ENCODE measurements at places on chromosomes 3 and 15.

GRCh38 chr3:46243560-46243959, 1.3 kb downstream of the CCR3 start:
- DNase-seq: no peak

GRCh38 chr15:25876231-25877140, 13.4 kb upstream of the ATP10A start:
- DNase-seq: no peak

DNA sequence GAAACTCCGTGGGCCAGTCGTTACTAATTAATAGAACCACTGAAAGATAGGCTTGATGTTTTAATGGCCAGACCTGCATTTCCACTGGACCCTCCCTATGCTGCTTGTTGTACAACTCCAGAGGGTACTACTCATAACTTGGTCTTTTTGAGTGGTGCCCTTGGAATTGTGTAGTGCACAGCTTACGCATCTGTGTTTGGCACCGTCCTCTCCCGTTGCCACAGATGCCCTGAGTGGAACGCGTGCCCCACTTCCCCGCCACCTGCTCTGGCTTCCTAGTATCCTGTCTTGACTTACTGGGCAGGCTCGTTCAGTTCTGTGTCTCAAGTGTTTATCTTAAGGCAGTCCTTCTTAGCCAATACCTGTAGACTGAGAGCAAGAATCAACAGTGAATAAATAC, 78.7 kb downstream of the USP13 start:
- DNase-seq: no peak

DNA sequence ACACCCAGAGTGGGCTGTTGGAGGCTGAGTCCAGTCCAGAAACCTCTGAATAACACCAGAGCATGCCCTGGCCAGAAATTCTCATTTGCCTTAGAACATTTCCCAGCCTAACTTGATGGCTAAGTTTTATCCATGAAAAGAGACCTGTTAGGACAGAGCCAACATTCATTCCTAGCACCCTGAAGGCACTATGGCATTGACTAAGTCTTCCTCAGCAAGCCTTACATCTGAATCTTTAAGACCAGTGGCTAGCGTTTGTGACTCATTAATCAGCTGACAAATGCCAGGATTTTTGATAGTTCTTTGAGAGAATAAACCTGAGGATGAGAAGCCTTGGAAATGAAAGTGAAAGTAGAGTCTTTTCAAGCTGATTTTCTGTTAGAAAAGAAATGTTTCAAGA, 1087.1 kb upstream of the ALCAM start:
- DNase-seq: no peak

GRCh38 chr3:177787279-177788041, 590.2 kb upstream of the TBL1XR1 start:
- DNase-seq: no peak
